ENCODE measurements at places on chromosomes 16 and 17. TPM values are rescaled to one million over a fixed set of nuclear protein-coding genes. Genes with fewer than 3 reads are reported as not detected.

DNA sequence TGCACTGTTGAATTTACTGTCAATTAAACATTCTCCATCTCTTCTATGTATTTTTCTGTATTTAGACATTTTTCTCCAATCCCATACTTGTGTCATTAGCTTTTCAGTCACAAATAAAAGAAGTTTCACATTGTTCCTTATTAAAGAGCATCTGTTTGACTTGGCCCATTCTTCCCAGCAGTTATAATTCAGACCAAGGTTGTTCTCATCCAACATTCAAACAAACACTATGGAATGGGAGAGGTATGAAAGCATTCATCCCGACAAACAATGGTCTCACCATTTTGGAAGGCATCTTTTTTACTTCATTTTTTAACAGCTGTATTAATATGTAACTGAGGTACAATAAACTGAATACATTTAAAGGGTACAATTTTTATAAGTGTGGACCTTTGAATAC lies 208.8 kb upstream of the MAF start:
- no peaks in the 10 kb centered on the region for H3K27me3 ChIP-seq
- no peak overlapping the region for H3K27ac ChIP-seq
- H3K4me3 ChIP-seq: no peak overlapping the region
- H3K4me1 ChIP-seq: no peaks in the 10 kb centered on the region
- DNase-seq: no peak

DNA sequence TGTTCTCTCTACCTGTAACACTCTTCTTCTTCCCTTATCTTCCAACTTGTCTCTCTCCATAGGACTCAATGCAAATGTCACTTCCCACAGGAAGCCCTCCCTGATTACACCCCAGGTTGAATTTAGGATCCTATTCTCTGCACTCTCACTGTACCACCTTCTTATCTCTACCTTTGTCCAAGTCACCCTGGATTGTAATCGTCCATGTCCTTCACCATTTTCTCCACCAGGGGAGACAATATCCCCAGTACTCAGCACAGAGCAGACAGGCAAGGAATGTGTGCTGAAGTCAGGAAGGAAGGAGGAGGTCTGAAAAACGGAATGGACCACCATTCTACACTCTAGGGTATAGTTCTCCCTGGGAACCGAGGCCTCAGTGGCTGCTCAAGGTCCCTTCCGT lies 14.2 kb downstream of the C16orf82 start:
- H3K4me1 ChIP-seq: no peaks in the 10 kb centered on the region
- no peaks in the 10 kb centered on the region for H3K27me3 ChIP-seq
- H3K4me3 ChIP-seq: no peak overlapping the region
- DNase-seq: no peak
- H3K36me3 ChIP-seq: no peaks in the 10 kb centered on the region

GRCh38 chr17:44287651-44288050 lies 19.7 kb upstream of the SLC4A1 start:
- no peaks in the 10 kb centered on the region for H3K27me3 ChIP-seq
- DNase-seq: no peak
- H3K4me3 ChIP-seq: no peak overlapping the region
- H3K27ac ChIP-seq: no peak overlapping the region

TBC1D3K gene
- not detected for total RNA-seq

MYH4 gene
- not detected for total RNA-seq

ACSM5 gene
- total RNA-seq: 11.5 TPM
